ENCODE measurements at places on chromosomes 6 and 20.

DNA sequence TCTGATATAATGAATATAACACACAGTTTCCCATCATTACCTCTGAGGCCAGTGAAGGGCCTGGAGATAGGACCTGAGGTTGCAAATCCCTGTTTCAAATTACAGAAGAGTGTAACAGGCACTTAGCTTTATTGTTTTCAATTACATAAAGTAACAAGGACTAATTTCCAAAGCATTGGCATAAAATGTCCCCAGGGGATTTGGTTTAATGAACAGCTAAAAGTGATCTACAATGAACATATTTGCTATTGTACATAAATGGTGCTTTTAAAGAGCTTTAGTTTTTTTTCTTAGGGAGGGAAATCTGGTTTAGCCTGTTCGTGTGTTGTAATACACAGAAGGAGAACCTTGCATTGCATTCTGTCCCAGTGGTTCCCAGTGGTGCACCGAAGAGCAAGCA is 54.4 kb downstream of the HMGN3 start:
- no peak for DNase-seq

GRCh38 chr20:42112161-42112560 is 494.0 kb upstream of the CHD6 start:
- no peak for DNase-seq

DNA sequence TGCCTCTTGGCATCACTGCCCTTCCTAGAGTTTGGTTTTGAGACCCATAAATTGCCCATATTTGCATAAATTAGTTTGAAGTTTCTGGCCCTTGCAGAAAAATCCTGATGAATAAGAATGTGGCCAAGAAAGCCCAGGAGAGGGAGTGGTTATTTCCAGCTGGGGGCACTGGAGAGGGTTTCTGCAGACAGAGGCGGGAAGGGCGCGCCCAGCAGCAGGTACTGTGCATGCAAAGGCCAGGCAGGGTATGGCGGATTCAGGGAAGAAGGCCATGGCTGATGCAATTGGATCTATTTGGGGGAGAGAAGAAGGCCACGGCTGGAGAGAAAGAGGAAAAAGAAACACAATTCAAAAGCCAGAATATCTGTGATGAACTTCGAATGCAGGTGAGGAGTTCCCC is 48.2 kb upstream of the PXDC1 start:
- DNase-seq = no peak

DNA sequence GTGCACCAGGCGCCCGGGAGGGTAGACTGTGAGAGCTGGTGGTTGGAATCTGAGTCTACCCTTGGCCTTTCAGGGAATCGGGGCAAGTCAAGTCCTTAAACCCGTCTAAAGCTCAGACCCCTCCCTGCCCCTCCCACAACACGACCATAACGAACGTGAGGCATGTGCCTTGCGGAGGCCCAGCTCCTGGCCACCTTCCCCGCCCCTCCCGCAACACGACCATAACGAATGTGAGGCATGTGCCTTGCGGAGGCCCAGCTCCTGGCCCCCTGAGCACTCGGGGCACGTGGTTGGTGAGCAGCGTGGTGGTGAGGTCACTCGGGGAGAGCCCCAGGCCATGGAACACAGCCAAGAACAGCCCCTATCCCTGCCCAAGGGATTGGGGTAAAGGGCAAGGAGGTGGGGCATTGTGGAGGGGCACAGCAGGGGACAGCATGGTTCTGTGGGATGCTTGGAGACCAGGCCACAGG is 132.2 kb downstream of the TAF4 start:
- no peak for DNase-seq

- DNase-seq = no peak
These were observed 4.5 kb downstream of the SNAI1 start for GRCh38 chr20:49987015-49987867.

DNA sequence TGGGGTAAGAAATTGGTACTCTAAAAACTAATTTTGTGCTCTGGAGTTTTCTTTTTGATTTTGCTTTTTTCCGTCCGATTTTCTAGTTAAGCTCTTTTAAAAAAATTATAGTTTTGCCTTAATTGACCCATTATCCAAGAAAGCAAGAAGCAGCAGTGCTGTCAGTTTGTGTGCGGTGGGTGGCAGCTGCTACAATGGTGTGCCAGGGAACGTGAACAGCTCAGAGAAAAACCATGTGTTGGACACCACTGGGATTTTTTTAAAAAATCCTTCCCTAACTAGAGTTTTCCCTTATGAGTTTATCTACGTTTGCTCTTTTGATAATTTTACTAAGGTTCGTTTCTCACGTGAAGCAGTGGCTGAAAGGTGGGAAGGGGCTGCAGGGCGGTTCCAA is 8.0 kb downstream of the MAP3K5 start:
- DNase-seq = no peak

DNA sequence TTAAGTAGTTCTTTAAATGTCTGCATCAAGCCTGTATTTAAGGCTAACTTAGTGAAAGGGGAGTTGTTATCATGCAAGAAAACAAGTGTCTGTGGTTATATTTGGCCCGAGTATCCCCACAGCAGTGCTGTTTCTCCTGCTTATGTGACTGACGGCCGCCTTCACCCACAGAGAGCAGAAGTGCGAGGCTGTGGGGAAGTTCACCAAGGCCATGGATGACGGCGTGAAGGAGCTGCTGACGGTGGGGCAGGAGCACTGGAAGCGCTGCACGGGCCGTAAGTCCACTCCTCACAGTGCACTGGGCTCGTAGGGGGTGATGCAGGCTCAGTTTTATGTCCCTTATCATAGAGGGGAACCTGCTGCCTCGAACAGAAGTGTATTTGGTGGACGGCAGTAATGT is 53.2 kb upstream of the SYNJ2 start:
- no peak for DNase-seq

DNA sequence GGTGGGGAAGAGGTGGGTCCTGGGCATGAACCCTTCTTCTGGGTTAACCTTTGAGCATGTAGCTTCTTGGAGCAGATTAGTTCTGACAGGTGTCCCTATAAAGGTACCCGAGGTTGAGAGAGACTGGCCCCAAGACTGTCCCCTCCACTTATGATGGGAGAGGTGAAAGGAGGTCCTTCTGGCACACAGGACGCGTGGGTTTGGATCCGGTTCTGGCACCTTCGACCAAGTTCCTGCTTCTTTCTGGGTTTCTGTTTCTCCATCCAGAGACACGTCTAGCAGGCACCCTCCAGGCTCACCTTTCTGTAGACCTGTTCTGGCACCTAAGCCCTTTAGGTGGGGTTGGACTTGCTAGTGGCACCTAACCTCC is 4.1 kb downstream of the PAX1 start:
- DNase-seq = no peak

DNA sequence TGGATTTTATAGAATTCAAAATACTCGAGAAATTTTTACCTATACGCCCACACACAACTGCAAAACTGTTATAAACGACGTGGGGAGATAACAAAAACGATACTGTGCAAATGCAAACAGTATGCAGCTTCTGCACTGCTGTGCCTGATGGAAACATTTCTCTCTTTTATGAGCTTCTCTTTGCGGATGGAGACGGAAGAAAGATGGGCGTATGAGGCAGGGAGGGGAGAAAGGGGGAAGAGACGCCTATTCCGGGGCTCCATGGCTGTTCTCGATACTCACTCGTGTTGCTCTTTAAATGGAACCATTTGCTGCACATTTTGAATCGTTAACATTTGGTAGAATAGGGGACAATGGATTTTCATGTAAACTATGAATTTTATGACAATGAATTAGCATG is 69.1 kb upstream of the EXOC2 start:
- no peak for DNase-seq

GRCh38 chr6:52352239-52353018 is 9.5 kb upstream of the PAQR8 start:
- peak; percentile 95 for DNase-seq

- DNase-seq = no peak
These were observed 267.2 kb downstream of the ADGRG6 start for GRCh38 chr6:142568857-142569597.

GRCh38 chr20:46171476-46171875 is 53.4 kb downstream of the CD40 start:
- no peak for DNase-seq

DNA sequence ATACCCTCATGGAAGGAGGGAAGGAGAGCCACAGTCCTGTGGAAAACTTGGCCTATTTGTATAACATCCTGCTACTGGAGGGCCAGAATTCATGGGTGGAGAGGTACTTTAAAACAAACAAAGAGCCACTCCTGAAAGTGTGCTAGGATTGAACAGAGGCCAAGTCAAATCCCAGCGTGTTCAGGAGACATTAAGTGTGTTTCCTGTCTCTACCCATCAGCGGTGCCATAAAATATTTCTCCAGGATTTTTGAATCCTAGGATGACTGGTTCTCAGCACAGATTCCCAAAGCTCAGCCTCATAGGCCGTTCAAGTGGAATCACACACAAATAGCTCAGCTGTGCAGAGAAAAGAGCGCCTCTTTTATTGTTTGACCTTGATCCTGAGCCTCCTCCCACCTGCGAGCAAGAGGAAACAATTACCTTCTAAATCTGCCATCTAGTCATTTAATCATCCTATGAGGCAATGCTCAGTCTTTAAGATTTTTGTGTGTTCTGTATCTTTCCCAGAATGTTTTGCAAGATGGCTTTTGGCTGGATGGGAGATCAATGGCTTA is 31.8 kb upstream of the RALGAPA2 start:
- no peak for DNase-seq

DNA sequence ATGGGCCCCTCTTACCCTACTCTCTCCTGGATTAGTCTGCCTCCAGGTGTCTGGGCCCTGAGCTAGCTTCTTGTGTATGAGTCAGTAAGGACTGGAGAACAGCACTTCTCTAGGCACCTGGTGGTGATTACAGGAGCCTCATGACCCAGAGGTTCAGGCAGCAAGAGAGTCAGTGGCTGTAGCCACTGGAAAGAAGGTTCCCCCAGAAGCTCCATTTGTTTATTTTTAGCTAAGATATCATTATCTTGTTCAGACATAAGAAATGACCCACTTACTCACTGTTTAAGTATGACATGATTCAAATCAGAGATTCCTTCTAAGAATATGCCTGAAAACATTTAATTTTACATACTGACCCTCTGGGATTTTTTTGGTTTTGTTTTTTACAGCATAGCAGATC is 23.6 kb upstream of the SLC4A11 start:
- no peak for DNase-seq

GRCh38 chr20:58584051-58584824 is 66.8 kb upstream of the STX16 start:
- no peak for DNase-seq

DNA sequence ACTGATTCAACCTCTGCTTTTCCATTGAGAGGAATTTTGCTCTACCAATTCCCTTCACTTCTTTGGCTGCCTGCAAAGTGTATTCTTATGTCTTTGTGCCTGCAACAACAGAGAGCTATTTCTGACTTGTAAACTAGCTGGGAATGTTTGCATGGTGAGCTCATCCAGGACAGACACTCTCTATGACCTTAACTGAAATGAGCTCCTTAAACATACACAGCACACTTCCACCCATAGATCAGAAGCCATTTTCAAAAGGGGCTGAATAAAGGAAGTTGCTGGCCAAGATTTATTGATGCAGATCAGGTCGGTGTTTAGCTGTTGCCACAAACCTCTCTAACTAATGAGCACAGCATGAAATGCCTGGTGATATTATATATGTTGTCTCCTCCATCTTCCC is 377.7 kb downstream of the BTBD9 start:
- DNase-seq = no peak

DNA sequence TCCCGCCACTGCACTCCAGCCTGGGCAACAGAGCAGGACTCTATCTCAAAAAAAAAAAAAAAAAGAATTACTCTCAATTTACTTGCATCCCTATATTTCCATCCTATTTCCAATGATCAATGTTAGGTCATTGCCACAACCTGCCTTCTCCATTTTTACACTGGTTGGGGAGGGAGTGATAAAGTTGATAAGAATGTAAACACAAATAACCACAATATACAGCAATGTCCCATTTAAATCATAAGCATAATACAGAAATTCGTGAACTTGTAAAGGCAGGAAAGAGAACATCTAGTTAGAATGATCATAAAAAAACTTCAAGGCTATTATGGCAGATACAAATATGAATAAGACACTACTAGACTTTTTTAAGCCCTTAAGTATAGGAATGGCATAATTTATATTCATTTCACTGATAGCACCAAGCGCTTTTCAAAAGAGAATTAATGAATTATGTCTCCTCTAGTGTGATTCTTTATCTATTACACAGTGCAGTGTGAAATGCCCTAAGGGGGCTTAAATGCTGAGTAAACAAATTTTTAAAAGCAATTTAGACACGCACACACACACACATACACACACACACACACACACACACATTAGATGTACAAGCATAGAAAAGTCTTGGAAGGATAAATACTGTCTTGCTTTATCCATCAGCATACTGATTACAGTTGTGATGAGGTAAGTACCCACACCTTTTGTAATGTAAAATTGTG is 33.5 kb upstream of the RAB23 start:
- DNase-seq = no peak

- DNase-seq = no peak
These were observed 2.6 kb upstream of the PCMTD2 start for GRCh38 chr20:64253000-64253383.

DNA sequence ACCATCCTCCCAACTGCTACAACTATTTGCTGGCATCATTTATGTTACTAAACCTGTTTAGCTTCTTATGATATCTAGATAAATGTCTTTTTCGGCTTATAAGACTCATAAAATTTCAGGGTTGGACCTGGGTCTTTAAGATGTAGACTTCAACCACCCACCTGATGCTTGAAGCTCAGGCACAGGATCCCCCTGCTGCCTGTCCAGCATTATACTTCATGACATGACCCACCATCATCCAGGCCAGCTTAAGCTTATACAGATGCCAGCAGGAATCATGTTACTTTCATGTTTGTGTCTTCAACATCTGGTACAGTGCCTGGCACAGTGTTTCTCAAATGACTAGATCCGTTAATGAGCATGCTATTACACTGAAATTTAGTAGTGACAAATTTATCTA is 47.4 kb downstream of the SLC17A5 start:
- no peak for DNase-seq

- DNase-seq = peak; percentile 5
These were observed 50.5 kb upstream of the ENPP5 start for GRCh38 chr6:46221222-46221793.

GRCh38 chr6:128358244-128358776 is 162.1 kb downstream of the PTPRK start:
- DNase-seq = no peak

DNA sequence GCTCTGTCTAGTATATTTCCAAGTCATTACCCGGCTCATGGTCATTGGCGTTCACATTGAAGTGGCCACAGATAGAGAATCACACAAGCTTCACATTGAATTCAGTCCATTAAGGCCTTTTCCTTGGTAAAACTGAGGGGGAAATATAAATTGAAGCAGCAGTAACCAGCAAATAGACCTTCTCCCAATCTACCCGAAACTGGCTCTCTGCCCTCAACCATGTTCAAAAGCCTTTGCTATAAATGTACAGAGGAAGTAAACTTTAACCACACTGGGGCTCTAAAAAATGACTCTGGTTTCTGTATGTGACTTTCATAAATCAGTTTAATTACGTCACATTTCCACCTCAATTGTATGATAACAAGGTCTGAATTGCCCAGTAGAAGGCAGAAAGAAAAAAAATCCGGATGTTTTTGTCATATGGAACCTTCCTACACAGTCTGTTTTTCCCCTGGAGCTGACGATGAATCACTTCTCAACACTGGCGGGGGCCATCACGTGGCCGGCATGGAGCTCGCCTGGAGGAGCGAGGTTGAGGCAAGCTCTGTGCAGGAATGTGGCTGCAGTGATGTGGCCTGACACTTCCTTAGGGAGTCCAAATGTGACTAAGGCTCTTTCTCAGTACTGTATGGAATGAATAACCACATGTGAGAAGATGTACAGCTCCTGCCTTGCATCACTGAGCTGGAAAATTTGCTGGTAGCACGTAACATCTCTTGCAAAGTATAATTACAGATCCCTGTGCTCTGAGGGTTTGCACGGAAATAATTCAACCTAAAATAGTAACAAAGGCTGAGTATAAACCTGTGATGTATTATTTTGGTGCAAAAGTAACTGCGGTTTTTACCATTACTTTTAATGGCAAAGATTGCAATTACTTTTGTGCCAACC is 58.6 kb upstream of the SNX9 start:
- DNase-seq = peak; percentile 94

Measured in HL-60 (cell line).